ENCODE measurements at places on chromosomes 7 and 10.

DNA sequence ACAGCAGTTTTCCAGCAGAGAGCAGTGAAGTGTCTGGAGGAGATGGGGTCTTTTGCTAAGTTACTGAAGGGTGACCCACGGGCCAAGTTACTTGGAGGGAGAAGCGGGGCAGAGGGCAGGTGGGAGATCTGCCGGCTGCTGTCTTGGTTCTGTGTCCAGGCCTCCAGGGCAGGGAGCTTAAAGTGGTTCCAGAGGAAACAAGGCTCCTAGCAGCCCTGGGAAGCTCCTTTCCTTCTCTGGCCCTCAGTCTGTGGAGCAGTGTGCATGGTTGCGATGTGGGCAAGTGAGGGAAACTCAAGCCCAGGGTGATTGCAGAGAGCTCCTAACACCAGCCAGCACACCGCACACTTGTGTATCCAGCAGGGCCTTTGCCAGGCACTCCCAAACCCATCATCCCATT lies 6.3 kb downstream of the GHRHR start:
- no peak for DNase-seq

GRCh38 chr10:101889256-101890210 lies 45.9 kb upstream of the KCNIP2 start:
- peak; percentile 58 for DNase-seq

- DNase-seq: no peak
Observed at GRCh38 chr10:124422742-124423141, 4.0 kb upstream of the OAT start.

DNA sequence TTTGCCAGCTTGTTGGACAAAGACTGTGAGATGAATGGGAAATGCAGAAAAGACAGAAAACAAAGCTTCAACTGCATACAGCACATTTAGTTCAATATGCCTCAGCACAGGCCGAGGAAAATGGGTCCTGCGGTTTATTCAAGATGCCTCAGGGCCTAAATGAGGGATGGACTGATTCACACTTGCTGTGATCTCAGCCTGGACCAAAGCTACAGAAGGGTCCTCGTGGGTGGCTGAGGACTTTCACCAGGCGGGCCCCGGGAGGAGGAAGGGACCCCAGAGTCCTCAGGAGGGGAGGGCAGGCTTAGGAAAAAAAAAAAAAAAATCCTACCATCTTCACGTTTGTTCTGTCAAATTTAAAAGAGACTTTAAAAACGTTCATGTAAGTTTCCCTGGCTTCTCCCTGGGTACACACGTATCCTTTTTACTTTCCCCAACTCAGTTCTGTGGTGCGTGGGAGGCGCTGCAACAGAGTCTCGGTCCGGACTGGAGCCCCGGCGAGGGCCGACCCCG lies 624 bp upstream of the ZNF783 start:
- no peak for DNase-seq

- DNase-seq: no peak
Observed at GRCh38 chr7:151624246-151624928, 104.7 kb upstream of the RHEB start.

DNA sequence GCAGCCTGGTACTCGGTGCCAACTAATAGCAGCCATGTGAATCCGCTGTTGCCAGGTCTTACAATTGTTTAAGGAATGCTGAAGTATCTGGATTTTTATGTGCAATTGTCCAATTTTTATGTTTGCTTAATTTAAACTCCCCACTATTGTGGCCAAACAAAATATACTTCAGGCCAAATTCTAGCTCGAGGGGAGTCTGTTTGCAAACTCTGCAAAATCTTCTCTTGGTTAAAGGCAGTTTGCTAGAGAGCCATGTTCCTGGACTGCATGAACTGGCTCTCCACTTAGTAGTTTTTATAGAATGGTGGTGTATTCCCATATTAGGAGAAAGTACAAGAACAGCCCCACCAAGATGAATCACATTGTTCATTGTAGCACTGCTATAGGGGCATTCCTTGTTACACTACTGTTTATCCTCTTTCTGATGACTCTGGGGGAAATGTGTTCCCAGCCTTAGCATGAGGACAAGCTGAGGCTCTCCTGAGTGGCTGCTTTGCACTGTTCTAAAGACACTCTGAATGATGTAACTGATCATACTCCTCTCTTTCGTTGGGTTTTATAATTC lies 178.0 kb upstream of the GLI3 start:
- DNase-seq: no peak

- no peak for DNase-seq
Observed at GRCh38 chr10:103958996-103959395, 7.9 kb upstream of the SLK start.

- no peak for DNase-seq
Observed at GRCh38 chr7:47763063-47763974, 181.4 kb upstream of the TNS3 start.

DNA sequence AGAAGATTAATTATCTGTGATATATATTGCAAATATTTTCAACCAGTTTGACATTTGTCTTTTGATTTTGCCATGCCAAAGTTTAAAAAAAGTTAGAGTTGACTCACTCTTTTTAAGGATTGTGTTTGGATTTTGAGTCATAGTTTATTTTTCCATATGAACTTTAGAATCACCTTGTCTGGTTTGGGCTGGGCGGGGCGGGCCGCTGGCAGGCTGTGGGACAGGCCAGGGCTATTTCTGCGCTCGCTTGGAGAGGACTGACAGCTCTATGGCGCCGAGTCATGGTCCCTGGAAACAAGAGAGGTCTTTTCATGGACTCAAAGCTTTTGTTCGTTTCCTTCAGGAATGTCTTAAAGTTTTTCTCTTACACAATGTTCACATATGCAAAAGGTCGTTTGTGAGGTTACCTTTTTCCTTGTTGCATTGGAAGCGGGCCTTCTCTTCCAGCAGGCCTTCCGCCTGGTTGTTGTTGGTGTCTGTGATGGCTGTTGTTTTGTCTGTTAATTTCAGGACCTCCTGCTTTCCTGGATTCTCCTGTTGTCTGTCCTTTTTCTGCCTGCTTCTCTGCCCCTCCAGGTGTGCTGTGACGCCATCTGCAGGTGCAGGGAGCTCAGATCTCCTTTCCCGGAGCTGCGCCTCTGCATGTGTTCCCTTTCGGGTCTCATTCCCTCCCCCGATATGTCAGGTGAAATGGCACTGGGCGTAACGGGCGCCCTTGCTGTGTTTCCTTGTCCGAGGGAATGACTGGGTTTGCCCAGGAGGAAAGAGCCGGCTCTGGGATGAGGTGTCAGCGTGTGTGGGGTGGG lies 53.8 kb downstream of the INPP5A start:
- DNase-seq: no peak

DNA sequence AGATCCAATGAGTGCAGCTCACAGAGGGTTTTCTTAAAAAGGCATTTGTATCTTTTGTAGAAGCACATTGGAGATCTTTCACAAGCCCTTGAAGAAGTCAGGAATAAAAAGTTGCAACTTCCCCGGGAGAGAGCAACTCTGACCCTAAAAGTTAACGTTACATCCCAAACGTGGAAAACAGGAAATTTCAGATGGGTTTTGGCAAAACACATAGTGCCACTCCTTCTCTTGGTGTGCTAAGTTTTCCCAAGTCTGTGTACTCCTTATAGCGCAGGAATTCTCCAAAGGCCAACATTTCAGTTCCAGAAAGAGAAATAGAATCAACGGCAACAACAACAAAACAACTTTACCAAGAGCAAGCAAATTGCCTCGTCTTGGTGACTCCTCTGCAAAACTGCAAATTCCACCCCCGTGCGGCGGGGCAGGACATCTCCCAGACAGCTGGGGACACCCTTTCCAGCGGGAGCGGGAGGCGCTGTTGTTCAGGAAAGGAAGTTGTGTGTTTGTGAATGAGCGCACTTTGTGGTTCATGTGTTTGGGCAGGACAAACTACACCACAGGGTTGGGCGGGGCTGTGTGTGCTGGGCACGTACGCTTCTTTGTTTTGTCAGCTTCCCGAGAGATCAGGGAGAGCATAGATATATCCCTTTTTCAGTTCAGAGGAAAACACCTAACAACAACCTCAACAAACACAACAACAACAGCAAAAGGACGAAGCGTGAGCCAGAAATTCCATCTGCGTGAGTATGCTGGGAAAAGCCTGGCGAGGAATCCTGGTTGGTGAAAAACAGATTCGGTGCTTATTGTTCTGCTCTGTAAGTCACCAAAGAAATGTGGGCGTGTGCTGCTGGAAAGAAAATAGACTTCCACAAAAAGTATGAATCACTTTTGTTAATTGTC lies 294.7 kb upstream of the PITRM1 start:
- DNase-seq: no peak

DNA sequence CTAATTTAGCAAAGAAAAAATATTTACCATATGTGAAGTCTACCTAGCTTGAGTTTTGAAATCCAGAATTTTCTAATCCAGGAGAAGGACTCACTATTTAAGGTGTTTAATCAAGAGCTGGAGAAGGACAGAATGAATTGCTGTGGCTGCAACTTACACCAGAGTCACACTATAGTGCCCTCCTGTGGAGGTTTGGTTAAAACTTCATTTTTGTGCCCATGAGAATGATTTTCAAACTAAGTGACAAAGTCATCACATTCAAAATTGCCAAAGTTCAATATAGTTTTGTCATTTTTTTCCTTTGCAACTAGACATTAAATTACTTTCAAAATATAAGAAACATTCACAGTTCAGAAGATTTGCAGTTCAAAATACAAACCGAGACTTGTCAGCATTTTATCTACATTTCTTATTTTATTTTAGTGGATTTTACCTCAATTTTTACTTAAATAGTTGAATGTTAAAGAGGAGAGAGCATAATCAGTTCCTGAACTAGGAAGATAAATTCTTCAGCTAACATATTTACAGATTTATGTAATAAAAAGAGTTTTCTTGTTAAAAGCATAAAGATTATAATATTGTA lies 70.7 kb downstream of the CABCOCO1 start:
- DNase-seq: peak; percentile 30

- no peak for DNase-seq
Observed at GRCh38 chr10:63780101-63780500, 258.9 kb downstream of the REEP3 start.

GRCh38 chr7:71323726-71324125 lies 191.8 kb downstream of the GALNT17 start:
- DNase-seq: no peak

- DNase-seq: no peak
Observed at GRCh38 chr7:31106303-31107105, 54.4 kb downstream of the ADCYAP1R1 start.

GRCh38 chr7:68537051-68537773 lies 1061.1 kb upstream of the AUTS2 start:
- DNase-seq: no peak

GRCh38 chr10:86289577-86289868 lies 77.1 kb downstream of the GRID1 start:
- DNase-seq: no peak

DNA sequence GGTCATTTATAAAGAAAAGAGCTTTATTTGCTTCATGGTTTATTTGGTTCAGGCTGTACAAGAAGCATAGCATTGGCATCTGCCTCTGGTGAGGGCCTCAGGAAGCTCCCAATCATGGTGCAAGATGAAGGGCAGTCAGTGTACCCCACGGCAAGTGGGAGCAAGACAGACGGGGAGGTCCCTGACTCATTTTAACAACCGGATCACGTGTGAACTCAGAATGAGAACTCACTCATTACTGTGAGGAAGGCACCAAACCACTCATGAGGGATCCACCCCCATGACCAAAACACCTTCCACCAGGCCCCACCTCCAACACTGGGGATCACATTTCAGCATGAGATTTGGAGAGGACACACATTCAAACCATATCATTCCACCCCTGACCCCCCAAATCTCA lies 15.7 kb upstream of the CRYGN start:
- DNase-seq: no peak

DNA sequence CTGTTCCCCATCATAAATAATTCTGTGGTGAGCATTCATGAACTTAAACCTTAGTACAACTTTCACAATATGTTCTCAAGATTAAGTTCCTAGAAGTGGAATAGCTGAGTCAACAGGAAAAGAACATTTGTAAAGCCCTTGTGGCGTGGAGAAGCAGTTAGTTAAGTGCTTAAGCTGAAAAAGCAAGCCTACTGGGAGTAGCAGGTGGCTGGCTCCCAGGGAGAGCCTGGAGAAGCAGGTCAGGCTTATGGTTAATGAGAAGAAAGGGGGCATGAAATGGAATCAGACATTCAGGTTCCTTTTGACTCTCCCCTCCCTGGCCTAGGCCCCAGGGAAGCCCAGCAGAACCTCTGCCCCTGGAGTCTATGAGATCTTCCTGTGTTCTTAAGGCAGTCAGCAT lies 35.3 kb downstream of the VSTM4 start:
- no peak for DNase-seq

DNA sequence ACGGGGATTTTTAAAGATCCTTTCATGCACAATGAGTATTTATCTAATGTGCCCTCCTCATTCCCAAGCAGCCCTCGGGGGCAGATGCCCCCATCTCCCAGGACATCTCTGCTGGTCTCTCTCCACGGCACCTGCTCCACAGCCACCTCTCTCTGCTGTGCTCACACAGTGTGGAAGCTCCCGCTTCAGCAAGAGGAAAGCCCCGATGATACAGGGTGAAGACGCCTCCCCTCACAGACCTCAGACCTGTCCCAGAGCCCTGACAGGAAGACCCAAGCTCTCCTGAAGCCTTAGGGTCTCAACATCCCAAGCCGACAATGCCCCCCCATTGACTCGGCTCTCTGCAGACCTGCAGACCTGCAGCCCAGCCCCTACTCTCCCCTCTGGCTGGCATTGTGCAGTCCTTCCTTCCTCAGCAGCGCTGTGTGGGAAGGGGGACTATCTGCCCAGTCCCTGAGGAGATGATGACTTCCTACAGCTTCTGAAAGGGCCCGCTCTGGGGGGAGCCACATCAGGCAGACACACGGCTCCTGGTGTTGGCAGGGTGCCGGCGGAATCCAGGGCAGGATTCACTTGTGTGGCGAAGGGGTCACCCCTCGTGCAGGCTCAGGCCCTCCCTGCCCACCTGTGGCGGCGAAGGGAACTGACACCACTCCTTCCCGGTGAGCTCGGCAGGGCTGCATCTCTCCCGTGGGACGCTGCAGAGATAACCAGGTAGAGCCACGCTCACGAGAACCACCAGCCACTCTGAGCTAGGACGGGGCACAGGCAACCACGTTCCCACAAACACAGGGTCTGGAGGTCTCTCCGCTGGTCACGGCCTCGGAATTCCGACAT lies 61.8 kb downstream of the PTPRN2 start:
- no peak for DNase-seq

GRCh38 chr7:20075992-20076820 lies 141.0 kb downstream of the MACC1 start:
- DNase-seq: no peak

GRCh38 chr10:59648711-59649201 lies 60.9 kb downstream of the SLC16A9 start:
- DNase-seq: peak; percentile 63

- peak; percentile 88 for DNase-seq
Observed at GRCh38 chr7:91201442-91202113, 62.7 kb upstream of the FZD1 start.

GRCh38 chr7:30019960-30020359 lies 6.5 kb downstream of the FKBP14 start:
- DNase-seq: no peak

DNA sequence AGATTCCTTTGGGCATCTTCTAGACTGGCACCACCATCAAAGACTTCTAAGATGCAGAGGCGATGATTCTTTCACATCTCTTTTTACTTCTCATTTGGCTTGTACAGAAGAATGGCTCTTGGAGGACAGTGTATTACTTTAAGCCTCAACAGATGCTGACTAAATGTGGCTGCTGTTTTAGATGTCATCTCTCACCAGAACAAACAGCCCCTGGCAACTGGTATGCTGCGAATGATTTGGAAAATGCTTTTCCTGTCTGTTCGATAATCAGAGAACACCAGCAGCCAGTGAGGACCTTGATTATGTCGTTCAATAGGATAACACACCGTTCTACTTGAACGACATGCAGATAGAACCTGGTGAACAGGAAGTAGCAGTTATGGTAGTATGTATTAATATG lies 131.8 kb downstream of the RNF216 start:
- DNase-seq: no peak

- no peak for DNase-seq
Observed at GRCh38 chr7:8594115-8594514, 160.7 kb downstream of the NXPH1 start.

- DNase-seq: no peak
Observed at GRCh38 chr7:27139334-27140125, 4.0 kb downstream of the HOXA5 start.

Data from NCI-H1436 (cell line).